ENCODE measurements at places on chromosomes 2 and 18.

DNA sequence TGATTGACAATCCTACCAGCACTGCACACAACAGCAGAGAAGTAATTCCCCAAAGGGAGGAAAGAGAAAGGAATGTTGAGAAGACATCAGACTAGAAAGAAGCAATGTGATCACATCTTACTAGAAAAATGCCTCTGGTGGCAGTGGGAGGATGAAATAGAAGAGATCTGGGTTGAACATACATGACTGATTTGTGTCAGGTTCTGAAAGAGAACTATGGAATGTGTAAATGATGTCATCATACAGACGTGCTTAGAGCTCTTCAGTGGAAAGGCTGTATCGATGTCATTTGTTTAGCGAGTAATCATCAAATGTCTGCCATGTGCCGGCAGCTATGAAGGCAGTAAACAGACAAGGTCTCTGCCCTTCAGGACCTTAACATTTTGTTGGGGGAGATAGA, 24.9 kb downstream of the GORASP2 start:
- DNase-seq: no peak

GRCh38 chr2:40242315-40242714, 209.6 kb downstream of the SLC8A1 start:
- no peak for DNase-seq

DNA sequence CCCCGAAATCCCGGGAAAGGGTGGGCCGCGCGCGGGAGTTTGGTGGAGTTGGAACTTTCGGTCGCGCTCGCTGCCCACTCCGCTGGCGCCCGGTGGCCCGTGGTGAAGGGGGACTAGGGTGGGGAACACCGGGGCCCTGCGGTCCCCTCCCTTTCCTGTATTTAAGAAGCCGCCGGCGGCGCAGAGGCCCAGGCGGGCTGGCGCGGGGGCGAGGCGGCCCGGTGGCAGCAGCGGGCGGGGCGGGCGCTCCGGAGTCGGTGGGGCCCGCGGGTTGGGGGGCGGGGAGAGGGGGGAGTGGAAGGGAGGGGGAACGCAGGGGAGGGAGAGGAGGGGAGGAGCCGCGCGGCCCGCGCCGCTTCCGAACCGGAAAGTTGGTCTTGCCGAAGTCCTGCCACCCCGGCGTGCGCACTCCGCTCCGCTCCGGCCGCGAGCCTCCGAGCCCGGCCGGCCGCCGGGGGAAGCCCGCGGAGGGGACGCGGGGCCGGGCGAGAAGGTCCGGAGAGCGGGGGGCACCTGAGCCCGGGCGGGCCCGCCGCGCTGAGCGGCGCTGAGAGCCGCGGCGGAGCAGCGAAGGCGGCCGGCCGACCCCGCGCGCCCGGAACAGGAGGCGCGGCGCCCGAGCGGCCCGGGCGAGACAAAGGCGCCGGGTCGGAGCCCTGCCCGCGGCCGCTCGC, 425 bp upstream of the SALL3 start:
- DNase-seq: no peak

- no peak for DNase-seq
Measured at GRCh38 chr18:7872569-7872968, 305.5 kb downstream of the PTPRM start.

DNA sequence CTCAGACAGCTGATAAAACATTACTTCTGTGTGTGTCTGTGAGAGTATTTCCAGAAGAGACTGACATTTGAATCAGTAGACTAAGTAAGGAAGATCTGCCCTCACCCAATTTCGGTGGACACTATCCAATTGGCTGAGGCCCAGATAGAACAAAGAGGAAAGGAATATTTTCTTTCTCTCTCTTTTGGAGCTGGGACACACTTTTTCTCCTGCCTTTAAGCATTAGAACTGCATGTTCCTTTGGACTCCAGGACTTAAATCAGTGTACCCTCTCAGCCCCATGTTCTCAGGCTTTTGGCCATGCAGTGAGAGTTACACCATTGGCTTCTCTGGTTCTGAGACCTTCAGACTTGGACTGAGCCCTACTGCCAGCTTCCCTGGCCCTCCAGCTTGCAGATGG, 3.3 kb upstream of the SRBD1 start:
- no peak for DNase-seq

DNA sequence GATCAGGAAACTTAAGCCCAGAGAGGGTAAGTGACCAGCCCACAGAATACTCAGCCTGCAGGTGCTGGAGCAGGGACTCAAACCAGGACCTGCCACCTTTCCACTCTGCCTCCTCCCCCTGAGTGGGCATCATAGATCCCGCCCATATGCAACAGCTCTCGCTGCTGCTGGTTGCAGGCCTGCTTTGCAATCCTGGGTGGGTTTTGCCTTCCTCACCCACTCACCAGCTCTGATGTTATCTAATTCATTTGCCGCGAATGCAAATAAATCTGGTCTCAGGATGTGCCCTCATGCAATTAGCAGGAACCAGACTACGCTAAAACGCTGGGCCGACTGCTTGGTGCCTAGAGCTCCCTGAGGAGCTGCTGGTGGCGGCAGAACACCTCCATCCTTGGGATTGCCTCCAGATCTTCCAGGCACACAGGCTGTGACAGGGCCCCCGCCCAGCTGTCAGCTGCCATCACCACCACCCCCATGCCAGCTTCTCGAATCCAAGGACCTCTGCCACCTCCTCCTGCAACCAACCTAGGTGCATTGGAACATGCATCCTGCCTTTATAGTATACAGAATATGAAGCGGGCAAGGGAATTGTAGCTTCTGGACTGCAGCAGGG, 28.8 kb downstream of the CNGA3 start:
- DNase-seq: no peak

DNA sequence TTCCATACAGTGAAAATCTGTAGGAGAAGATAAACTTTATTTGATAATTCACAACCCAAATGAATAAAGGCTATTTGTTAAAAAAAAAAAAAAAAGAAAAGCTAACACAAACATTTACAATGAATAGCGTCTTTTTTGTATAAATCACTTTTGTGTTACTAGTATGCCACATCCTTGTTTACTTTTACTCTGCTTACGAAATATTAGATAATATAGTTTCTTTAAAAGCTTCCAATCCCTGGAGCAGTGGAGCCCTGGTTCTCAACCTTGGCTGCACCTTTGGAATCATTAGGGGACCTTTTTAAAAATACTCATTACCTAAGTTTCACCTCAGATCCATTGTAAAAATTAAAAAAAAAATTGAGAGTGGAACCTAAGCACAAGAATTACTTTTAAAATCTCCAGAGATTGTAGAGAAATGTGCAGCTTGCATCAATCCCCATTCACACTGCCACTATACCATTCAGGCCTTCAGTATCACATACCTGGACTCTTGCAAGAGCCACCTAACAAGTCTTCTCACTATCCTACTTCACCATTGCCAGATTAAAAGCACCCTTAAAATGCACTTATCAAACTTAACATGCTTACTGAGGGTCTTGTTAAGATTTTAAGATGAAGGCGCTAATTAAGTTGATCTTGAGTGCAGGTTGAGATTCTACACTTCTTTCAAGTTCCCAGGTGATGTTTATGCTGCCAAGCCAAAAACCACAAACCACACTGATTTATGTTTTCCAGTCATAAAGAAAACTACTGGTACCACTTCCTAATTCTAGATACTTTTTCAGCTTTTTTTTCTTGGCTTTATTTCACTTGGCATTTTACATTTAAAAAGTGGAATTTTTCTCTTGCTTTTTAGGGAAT, 59.7 kb upstream of the ZC3H15 start:
- DNase-seq: no peak

DNA sequence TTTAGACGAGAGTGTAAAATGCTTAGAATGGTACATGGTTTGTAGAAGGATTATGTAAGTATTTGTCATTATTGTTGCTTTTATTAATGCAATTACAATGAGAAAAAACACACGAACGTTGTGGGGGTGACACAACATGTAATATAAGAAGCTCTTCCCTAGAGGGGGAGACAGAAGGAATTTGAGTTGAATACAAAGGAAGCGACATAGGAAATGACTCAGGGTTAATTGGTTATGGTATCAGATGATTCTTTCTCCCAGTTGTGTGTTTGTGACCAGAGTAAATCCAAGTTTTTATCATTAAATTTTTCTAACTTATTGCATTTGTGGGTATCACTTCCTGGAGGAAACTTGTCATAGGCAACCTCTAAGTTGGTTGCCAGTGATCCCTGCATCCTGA, 625.6 kb upstream of the CDH2 start:
- DNase-seq: no peak

DNA sequence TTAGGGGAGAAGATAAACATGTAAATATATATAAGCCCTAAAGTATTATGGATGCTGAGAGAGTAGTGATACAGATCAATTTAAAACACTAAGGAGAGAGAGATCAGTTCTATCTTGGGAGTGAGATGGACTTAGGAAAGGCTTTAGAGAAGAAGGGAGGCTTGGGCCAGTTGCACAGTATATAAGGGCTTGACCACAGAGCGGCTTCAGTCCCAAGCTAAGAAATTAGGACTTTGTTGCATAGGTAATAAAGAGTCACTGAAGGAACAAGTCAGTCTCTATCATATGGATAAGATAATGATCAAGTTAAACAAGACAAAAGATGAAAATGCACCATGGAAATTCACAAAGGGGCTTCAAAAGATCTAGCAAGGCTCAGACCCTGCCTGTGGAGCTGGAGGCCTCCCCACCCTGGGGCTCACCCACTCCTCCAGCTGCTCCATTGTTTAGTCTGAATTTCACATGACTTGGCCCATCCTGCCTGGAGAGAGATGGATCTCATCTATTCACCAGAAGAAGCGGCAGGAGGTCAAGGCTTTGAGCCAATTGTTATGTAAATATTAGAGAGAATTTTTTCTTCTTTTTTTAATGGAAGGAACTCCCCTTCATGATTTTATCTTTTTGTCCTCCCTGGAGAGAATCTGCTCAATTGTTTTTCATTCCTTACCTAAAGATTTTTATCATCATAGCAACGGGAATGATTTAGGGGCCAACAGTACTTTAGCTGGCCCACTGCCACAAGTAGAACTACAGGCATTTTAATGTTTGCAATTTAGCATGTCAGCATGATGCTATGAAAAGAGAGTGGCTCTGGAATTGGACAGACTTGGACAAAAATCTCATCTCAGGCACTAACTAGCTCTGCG, 44.0 kb downstream of the GYPC start:
- no peak for DNase-seq

DNA sequence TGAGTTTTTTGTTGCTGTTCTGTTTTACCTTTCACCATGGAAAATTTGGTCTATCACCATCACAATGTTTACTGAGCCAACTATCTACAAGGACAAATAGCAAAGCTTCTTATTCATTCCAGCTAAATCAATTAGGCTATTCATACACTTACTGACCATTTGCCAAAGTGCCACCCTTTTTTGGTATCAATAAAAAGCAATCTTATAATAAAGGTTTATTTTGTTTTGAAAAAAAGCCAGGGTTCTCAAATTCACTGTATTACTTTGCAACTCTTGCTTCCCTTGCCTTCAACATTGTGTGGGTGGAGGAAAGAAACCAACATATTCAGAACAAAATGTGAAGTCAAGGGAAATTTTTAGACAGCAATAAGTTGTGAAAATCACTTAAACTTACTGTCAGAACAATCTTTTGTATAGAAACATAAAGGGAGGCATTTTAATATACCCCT, 15.3 kb downstream of the PELI1 start:
- no peak for DNase-seq

GRCh38 chr2:2399396-2399795, 68.3 kb upstream of the MYT1L start:
- DNase-seq: no peak

DNA sequence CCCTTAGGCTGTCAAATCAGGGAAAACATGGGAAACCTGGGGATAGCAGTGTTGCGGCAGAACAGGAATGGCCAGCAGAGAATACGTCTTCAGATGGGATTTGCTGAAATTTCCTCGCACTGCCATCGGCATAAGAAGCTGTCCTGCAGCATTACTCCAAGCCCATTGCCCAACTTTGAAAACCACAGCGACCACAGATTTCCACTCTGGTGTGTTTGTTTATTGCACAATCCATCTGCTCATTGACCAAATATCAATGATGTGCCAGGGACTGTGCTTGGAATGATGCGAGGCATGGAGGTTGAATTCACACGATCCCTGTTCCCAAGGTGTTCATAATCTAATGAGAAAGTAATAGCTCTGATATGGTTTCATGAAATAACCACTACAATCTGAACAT, 383.3 kb upstream of the MYT1L start:
- DNase-seq: no peak

DNA sequence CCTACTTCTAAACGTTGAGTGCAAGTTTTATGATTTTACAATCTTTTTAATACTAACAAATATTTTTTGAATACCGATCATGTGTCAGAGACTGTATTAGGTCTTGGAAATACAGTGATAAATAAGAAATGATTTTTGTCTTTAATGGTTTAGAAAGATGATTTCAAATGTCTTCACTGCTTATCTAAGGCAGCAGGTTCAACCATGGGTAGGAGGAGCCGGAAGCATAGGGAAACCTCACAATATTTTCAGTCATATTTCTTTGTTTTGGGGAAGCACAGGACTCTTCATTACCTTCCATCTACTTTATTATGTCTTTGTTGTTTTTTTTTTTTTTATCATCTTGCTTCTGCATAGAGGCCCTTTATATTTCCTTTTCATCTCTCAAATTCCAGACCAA, 165.2 kb upstream of the EPC2 start:
- DNase-seq: no peak

- DNase-seq: no peak
Measured at GRCh38 chr2:102487761-102488462, 14.9 kb downstream of the SLC9A4 start.

GRCh38 chr2:129885735-129886134, 93.7 kb upstream of the RAB6C start:
- no peak for DNase-seq

GRCh38 chr2:191803007-191803406, 43.9 kb downstream of the CAVIN2 start:
- DNase-seq: no peak

- DNase-seq: no peak
Measured at GRCh38 chr2:8752385-8752784, 70.5 kb downstream of the ID2 start.

- DNase-seq: no peak
Measured at GRCh38 chr2:80136338-80136737, 168.2 kb downstream of the LRRTM1 start.

DNA sequence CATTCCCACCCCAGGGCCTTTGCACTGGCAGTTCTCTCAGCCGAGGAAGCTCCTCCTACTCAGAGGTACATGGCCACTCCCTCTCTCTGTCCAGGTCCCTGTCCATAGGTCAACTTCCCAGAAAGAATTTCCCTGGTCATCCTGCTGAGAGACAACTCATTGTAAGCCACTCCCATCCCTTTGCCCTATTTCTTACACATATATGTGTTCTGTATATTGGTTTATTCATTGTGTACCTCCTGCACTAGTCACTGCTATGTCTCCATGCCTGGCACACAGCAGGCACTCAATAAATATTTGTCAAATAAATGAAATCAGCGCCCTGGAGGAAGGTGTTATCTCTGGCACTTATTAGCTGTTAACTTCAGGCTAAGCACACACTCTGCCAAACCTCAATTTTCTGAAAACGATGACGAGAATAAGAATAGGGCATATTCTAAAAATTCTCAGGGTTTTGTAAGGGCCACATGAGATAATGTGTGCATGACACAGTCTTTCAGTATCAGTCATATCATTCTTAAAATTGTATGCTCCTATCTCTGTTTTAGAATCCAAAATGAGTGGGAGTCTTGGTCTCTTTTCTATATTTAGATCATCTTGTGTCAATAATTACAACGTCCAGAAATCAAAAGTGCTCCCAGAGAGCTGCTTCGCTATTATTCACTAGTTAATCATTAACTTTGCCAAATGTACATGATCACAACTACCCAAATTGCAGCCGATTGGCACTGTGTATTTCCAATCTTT, 198.0 kb downstream of the ALK start:
- DNase-seq: no peak

All from stimulated activated CD8-positive, alpha-beta memory T cell treated with anti-CD3 and anti-CD28 coated beads, Interleukin-7, amount 100 ng/mL, for 1 hour (primary cell).